Caudate nucleus (tissue), 63 donors: ENCODE measurements at places on chromosomes 1 and 21.

GRCh38 chr1:181493166-181493565, 9.8 kb downstream of the CACNA1E start:
- no peak for DNase-seq

- DNase-seq = no peak
These were observed 603.0 kb downstream of the MATN1 start for GRCh38 chr1:30120245-30121000.

DNA sequence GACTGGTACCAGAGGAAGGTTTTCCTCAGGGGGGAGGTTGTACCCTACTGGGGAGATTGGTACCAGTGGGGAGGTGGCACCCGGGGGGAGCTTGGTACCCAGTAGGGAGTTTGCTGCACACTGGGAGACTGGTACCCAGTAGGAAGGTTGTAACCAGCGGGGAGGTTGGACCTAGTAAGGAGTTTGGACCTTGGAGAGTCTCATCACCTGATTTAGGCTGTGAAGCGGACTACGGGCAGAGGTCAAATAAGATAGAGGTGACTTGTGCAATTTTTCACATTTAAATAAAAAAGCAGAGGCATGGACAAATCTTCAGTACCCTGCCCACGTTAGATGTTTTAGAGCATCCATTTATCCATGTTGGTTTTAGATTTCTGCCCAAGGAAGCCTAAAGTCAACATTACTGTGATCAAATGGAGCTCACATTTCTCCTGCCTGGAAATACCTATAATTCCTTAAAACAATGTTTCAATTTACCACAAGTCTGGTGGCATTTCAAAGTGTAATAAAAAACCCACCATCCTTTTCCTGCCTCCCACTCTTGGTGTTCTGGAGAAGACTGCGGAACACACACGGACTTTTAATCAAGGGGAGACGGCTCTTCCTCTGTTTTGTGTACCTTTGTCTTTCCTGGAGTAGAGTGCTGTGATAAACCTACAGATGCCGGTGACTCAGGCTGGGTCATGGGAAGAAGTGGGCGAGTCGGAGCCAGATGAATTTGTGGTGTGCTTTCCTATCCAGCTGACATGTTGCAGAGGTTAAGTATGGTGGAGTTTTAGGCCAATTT, 36.2 kb upstream of the MRPS6 start:
- DNase-seq = no peak

- DNase-seq = no peak
These were observed 15.5 kb downstream of the ETS2 start for GRCh38 chr21:38821248-38821647.

GRCh38 chr1:79040424-79041082, 34.0 kb upstream of the ADGRL4 start:
- DNase-seq = no peak
